ENCODE measurements at places on chromosomes 16 and 17. TPM values are rescaled to one million over a fixed set of nuclear protein-coding genes. Genes with fewer than 3 reads are reported as not detected.
A peak's percentile ranks its signal among the peaks of the same experiment; 100 is the strongest.

KRTAP4-5 gene
- not detected for total RNA-seq

LIMD2 gene
- total RNA-seq: 401 TPM

TMEM238L gene
- not detected for total RNA-seq

DNASE1L2 gene
- total RNA-seq: 2.0 TPM

PER1 gene
- 53.5 TPM for total RNA-seq

RAC3 gene
- total RNA-seq: 8.1 TPM

WNT9B gene
- not detected for total RNA-seq

TBC1D3 gene
- total RNA-seq: not detected

OR3A2 gene
- total RNA-seq: 1.5 TPM

TMEM132E gene
- not detected for total RNA-seq

DNA sequence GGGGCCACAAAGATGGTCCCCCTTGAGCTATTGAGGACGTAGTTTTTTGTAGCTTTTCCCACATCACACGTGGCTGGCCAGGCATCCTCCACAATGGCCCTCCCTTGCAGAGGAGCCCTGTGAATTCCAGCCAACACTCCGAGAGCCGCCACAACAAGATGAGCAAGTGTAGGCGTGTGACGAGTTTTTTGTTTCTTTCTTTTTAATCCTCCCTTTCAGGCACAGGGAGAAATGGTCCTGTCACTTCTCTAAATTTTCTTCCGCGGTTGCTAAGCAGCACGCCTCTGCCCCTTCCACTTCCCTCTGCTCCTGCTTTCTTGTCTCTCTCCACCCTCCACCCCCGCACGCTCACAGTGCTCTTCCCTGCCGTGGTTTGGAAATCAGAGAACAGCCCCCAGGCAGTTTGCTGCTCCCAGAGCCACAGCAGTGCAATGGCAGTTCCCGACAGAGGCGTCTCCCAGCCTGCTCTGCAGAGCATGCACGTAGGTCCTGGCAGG is 68.0 kb upstream of the MRTFB start:
- no peak for DNase-seq
- H3K27ac ChIP-seq: no peak overlapping the region
- no peaks in the 10 kb centered on the region for H3K36me3 ChIP-seq
- peaks cover 12% of the 10 kb centered on the region for H3K4me1 ChIP-seq

- no peak overlapping the region for H3K27ac ChIP-seq
- H3K27me3 ChIP-seq: peaks cover 5% of the 10 kb centered on the region
- H3K4me1 ChIP-seq: peaks cover 2% of the 10 kb centered on the region
Observed at GRCh38 chr17:41347869-41348760, 2.5 kb downstream of the KRT33A start.

GRCh38 chr17:77373299-77374169 is 232.8 kb downstream of the SEC14L1 start:
- peaks cover 40% of the 10 kb centered on the region for H3K36me3 ChIP-seq
- peak overlapping the region; percentile 99 for H3K4me3 ChIP-seq
- H3K27ac ChIP-seq: peak overlapping the region; percentile 97
- DNase-seq: peak; percentile 56

GRCh38 chr16:29745121-29745852 is 503 bp downstream of the C16orf54 start:
- H3K27ac ChIP-seq: peak overlapping the region; percentile 93
- peaks cover 73% of the 10 kb centered on the region for H3K4me1 ChIP-seq
- H3K27me3 ChIP-seq: no peaks in the 10 kb centered on the region
- peak; percentile 60 for DNase-seq
- H3K4me3 ChIP-seq: peak overlapping the region; percentile 98

- no peaks in the 10 kb centered on the region for H3K27me3 ChIP-seq
- H3K27ac ChIP-seq: no peak overlapping the region
- no peaks in the 10 kb centered on the region for H3K36me3 ChIP-seq
- DNase-seq: no peak
Observed at GRCh38 chr16:12337871-12338655, 361.5 kb downstream of the SNX29 start.

DNA sequence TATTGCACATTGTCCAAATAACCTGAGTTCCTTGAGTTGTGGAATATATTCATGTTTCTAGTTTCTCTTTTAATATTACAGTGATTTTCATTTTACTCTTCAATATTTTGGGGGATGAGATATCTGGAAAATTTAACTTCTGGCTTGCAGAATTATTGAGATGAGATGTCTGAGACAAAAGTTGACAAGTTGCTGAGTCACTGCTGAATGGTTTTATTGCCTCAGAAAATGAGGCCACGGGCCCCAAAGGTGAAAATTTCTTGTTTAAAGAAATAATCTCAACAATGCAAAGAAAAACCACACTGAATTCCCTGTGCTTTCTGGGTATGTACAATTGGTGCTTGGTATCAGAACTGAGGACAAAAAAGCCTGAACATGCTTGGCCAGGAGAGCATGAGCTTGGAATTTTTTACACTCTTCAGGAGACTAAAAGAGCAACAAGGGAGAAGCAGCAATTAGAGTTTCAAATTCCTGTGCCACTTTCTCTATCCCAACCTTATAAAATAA is 129.2 kb upstream of the TOM1L1 start:
- no peak overlapping the region for H3K27ac ChIP-seq
- H3K27me3 ChIP-seq: no peaks in the 10 kb centered on the region
- no peak overlapping the region for H3K4me3 ChIP-seq

DNA sequence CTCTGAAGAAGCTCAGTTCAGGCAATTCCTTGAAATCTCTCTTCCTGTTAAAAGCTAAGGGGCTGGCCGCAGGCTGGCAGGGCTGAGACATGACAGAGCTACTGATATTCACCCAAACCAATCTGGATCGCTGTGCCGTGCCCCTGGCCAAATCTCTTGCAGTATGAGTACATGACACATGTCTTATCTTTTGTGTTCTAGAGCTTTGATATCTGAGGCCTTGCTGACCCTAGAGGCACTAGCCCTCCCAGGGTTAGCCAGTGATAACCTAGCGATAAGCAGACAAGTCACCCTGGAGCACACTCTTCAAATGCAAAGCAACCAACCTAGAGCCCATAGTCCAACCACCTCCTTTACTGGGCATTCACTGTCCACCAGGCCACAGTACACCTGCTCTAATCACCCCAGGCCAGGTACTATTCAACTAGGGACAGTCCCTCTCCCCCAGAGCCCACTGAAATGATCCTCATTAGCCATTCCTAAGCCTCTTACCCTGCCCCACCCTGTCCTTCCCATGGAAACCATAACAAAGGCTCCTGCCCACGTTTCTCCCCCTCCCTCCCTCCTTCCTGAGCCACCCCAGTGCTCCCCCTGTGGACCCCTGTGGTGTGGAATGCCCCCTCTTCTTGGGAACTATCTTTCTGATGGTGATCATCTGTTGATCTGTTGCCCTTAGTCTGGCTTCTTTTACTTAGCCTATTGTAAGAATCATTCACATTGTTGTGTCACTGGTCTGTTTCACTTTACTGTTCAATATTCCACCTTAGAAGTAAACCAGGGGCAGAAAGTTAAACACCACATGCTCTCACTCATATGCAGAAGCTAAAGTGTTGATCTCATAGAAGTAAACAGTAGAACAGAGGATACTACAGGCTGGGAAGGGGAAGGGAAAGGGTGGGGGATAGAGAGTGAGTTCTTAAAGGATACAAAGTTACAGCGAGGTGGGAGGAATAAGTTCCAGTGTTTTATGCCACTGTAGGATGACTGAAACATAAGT is 52.5 kb downstream of the TEKT5 start:
- H3K27me3 ChIP-seq: no peaks in the 10 kb centered on the region
- no peaks in the 10 kb centered on the region for H3K36me3 ChIP-seq
- no peak for DNase-seq
- H3K4me1 ChIP-seq: no peaks in the 10 kb centered on the region

DNA sequence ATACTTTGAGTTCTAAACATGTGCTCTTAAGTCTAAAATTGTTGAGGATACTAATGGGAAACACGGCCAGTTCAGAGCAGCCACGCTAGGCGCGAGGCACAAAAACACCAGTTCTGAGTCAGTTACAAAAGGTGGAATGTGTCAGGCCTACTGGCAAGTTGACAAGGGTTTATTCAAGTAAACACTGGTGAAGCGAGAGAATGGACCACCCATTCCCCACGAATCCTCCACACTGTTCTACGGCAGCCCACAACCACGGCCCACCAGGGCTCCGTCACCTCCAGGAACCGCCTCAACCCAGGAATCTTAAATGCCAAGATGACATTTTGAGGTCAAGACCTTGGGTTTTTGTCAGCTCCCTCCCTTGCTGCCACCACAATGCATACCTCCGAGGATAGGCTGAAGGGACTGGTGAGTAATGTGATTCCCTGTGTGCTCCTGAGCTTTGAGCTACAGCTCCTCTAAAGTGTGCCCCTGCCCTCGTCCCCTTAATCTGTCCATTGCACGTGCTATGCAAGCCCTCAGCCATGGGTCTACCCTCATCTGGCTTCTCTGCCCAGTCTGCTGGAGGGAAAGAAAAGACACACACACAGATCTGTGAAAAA is 28.5 kb upstream of the TRAP1 start:
- peaks cover 58% of the 10 kb centered on the region for H3K36me3 ChIP-seq
- no peaks in the 10 kb centered on the region for H3K27me3 ChIP-seq
- H3K4me3 ChIP-seq: no peak overlapping the region
- H3K4me1 ChIP-seq: peaks cover 12% of the 10 kb centered on the region
- no peak overlapping the region for H3K27ac ChIP-seq

GRCh38 chr17:81060416-81060815 is 25.5 kb downstream of the BAIAP2 start:
- peaks cover 2% of the 10 kb centered on the region for H3K27me3 ChIP-seq
- H3K36me3 ChIP-seq: no peaks in the 10 kb centered on the region
- no peak overlapping the region for H3K4me3 ChIP-seq
- DNase-seq: no peak

DNA sequence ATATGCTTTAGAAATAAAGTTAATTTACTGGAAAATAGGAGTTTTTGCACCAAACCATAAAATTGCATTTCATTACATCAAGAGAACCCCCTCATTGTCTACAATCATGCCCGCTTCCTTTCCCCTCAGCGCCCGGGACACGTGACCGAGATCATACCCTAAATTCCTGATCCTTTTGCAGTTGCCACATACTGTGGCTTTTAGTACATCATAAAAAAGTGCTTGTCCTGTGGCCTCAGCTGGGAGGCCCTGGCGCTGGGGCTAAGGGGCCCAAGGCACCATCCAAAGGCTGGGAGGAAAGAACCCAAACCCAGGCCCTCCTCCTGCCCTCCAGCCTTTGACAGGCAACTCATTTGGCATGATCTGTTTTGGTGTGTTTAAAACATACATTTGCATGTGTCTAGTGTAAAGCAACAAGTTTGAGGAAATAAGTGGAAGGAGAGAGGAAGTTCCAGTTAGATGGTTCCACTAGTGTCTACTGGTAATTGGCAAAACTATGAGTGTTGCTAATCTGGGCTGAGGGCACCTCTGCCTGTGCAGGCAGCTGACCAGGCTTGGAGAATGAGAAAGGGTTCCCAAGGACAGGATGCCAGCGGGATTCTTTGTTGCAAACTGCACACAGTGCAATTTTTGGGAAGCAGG is 6.0 kb downstream of the CDK5R1 start:
- H3K27me3 ChIP-seq: no peaks in the 10 kb centered on the region
- H3K27ac ChIP-seq: no peak overlapping the region
- no peak overlapping the region for H3K4me3 ChIP-seq
- DNase-seq: no peak

GRCh38 chr17:7846765-7847661 is 7.9 kb upstream of the TMEM88 start:
- no peak overlapping the region for H3K27ac ChIP-seq
- H3K4me3 ChIP-seq: no peak overlapping the region
- H3K27me3 ChIP-seq: no peaks in the 10 kb centered on the region
- no peak for DNase-seq
- H3K4me1 ChIP-seq: peaks cover 38% of the 10 kb centered on the region

- no peaks in the 10 kb centered on the region for H3K36me3 ChIP-seq
- no peaks in the 10 kb centered on the region for H3K4me1 ChIP-seq
- H3K27ac ChIP-seq: no peak overlapping the region
- no peaks in the 10 kb centered on the region for H3K27me3 ChIP-seq
- H3K4me3 ChIP-seq: no peak overlapping the region
Observed at GRCh38 chr17:17580662-17581470, 10.6 kb downstream of the PEMT start.

DNA sequence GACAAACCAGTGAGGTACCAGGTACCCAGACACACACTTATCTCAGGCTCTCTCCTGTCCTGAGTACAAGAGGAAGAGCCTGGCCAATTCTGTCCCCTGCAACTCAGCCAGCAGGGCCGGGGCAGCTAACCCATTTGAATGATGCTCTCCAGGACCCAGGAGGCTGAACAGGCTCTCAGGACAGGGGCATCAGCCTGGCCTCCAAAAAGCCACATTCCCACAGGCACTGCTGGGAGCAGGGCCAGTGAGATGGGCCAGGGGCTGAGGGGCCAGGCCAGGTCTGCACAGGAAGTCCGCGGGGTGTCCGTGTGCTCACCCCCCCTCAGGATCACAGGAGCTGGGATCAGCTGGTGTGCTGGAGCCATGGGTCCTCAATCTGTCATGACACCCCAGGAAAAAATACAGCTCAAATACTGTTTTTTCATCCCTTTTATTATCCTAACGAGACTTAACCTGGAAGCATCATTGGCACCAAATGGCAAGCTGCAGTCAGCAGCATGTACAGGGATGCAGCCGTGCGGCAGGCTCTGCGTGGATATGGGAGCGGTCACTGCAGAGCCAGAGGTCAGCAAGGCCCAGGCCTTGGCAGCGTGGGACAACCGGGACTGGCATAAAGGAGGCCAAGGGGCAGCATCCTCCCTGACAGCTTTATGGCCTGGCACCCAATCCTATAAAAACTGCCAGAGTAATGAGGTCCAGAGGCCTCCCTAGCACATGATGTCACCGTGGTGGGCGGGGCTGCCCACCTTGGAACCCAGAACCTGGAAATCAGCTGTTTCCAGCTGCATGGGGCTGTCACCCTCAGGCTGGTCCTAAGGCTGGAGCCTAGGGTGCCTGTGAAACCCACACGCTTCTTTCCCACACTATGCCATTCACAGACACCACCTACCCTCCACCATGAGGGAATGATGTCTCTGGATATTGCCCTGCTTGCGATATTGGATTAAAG is 276.7 kb downstream of the C16orf95 start:
- H3K4me1 ChIP-seq: no peaks in the 10 kb centered on the region
- no peaks in the 10 kb centered on the region for H3K27me3 ChIP-seq
